ENCODE measurements at places on chromosomes 1 and 21.

- no peak for DNase-seq
Measured at GRCh38 chr1:198500096-198500495, 40.4 kb downstream of the ATP6V1G3 start.

- DNase-seq = no peak
Measured at GRCh38 chr1:43506233-43506632, 24.4 kb upstream of the PTPRF start.

DNA sequence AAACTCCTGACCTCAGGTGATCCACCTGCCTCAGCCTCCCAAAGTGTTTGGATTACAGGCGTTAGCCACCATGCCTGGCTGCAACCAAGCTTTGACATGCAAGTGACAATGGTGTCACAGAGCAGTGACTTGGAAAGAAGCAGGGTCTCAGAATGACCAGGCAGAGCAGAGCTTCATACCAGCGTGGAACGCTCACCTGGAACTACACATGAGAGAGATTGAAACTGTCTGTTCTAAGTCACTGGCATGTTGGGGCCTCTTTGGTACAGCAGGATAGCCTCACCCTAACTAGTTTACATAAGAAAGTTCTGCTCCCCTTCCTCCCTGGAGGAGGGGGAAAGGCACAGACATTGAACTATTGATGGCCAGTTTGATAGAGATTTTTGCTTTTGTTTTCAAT, 47.5 kb upstream of the ITPKB start:
- DNase-seq = no peak

DNA sequence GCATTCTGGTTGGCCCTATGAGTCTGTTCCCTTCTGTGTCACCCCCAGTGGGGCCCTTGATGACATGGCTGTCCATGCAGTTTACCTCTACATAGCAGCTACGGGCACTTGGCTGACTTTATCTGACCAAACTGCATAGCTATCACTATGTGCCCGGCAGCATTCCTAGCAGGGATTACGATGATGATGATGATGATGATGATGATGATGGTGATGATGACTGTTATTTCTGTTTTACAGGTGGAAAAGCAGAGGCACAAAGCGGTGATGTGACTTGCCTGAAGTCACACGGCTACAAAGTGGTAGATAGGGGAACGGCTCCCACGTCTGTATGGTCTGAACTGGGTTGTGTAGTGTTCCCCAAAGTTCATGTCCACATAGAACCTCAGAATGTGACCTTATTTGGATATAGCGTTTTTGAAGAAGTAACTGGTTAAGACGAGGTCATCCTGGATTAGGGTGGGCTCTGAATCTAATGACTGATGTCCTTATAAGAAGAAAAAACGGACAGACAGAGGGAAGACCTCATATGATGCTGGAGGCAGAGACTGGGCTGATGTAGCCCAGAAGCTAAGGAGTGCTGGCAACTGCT, 57.6 kb downstream of the RUNX1 start:
- DNase-seq = no peak

- DNase-seq = no peak
Measured at GRCh38 chr1:36625935-36626310, 143.2 kb upstream of the CSF3R start.

DNA sequence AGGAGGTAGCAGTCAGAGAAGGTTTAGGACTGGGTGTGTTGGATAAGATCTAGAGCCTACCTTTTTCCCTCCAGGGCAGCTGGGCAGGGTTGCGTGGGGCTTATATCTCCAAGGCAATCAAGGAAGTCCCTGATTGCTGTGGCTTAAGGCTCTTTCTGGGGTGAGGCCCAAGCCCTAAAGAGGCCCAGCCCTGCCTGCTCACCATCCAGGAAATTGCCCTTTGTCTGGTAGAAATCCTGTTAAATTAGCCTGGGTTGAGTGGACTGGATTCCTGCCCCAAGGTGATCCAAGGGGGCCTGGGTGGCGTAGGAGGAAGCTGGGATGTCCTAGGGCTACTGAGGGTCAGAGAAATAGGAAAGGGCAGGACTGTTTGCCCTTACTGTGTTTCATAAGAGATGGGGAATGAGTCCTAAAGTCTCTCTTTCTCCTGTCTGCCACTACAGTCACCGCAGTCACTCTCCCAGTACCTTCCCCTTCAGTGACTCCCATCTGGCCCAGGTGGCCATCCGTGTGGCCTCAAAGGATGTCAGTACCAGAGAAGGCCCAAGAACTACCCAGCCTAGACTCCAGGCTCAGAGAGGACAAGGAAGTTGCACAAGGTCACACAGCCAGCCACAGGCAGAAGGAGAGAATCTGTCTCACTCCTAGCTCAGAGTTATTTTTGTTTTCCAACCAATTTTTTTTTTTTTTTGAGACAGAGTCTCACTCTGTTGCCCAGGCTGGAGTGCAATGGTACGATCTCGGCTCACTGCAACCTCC, 25.8 kb downstream of the MFSD2A start:
- no peak for DNase-seq

Data from activated CD4-positive, alpha-beta T cell treated with anti-CD3 and anti-CD28 coated beads, Interleukin-2, amount 50 U/mL, for 1 hour (primary cell).